ENCODE measurements at places on chromosomes 11 and 22.
A peak's percentile ranks its signal among the peaks of the same experiment; 100 is the strongest.

GRCh38 chr11:110712659-110713448 lies 617 bp upstream of the ARHGAP20 start:
- no peak for DNase-seq

DNA sequence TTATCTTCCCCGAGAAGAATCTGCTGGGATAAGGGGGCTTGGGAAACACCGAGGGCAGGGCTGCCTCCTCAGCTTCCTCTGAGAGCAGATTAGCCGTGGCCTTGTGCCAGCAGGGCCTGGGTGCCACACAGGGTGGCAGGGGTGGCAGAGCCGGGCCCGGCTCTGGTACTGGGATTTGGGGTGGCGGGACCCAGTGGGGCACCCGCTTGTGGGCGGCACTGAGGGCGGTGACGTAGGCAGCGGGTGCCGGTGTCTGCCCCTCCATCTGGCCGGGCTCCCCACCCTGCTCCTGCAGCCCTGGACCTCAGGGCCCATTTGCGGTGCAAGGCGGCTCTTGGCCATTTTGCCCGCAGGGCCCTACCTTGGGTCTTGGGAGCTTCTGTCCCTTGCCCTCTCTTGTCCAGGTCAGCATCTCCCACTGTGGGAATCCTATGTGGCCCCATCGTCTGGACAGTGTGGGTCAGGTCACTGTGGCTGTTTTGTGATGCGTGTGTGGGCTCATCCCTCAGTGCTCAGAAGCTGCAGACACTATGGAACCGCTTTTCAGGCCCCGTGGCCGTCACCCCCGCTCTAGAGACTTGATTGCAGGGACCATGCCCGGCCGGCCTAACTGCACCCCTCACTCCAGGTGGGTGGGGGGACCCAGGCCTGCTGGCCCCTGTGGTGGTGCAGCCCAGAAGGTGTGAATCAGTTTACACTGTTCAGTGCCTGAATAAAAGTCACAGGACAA lies 29.7 kb upstream of the KRTAP5-6 start:
- DNase-seq, result no peak

GRCh38 chr11:27431808-27432207 lies 40.8 kb downstream of the LGR4 start:
- DNase-seq, result no peak

- no peak for DNase-seq
Measured at GRCh38 chr11:134639586-134640330, 227.7 kb upstream of the B3GAT1 start.

- no peak for DNase-seq
Measured at GRCh38 chr11:130478204-130478701, 29.8 kb downstream of the ADAMTS15 start.

GRCh38 chr11:34052608-34053160 lies 1.2 kb downstream of the CAPRIN1 start:
- DNase-seq, result peak; percentile 4

DNA sequence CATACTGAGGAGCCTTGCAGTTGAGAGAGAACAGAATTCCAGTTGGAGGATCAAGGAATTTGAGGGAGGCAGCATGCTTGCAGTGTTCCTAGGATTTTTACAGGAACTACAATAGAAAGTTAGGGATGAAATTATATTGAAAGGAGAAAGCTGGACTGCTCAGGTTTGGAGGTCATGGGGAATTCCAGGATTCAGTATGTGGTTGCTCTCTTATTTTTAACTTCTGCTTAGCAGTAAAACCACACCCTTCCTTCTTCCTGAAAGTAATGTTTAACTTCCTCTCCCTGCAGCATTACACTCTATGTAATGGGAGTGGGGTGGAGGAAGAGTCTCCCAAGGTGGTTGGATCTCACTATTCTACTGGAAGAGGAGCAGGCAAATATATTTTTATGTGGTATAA lies 31.3 kb downstream of the CTNND1 start:
- peak; percentile 31 for DNase-seq
